ENCODE measurements at places on chromosomes 2 and 18.

- DNase-seq = no peak
Measured at GRCh38 chr2:61750624-61751023, 103.2 kb downstream of the FAM161A start.

- DNase-seq = no peak
Measured at GRCh38 chr2:163748420-163748819, 12.6 kb upstream of the FIGN start.

GRCh38 chr18:13726972-13727331, 479 bp downstream of the RNMT start:
- no peak for DNase-seq

DNA sequence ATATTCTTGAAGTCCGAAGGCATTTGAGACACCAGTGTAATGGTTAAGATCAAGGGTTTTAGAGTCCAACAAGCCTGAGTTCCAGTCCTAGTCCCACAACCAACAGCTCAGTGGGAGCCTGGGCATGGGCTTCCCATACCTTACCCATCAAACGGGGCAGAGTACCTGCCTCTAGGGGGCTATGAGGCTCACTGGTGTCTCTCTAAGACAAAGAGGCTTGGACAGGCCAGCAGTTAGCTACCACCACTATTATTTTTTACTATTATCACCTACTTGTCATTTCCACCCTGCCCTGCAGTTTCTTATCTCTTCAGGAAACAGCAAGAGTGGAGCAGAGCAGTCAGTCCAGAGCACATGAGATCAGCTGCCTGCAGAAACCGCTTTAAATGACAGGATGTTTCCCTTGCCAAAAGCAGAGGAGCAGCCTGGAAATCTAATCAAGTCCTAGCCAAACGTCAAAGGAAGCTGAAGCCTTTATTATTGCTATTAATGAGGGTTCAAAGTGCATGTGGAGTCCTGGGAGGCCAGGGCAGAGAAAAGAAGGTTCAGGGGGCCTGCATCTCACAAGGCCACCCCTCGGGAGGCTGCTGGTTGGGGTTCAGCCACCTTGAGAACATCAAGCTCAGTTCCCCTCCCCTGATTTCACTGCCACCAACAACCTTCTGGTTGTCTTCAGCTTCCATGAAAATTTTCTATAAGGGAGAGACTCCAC, 66.6 kb downstream of the STPG4 start:
- no peak for DNase-seq

DNA sequence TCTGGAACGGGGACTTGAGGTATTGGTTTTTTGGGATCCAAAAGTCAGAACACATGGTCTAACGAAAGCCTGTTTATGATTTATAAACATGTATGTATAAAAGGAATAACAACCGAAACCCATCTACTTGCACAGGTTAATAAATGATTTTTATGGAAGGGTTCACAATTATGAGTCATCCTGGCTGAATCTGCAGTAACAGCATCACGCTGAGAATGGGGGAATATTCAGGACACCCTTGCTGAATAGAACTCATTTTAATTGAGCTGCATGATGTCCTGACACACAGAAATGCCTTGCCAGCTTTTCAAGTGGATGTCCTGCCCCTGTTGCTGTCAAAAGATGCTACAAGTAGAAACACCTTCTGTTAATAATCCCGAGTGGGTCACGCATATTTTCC, 54.7 kb upstream of the TGFA start:
- no peak for DNase-seq

GRCh38 chr2:64045938-64046337, 26.7 kb upstream of the VPS54 start:
- DNase-seq = no peak

GRCh38 chr2:160390544-160391455, 102.8 kb downstream of the RBMS1 start:
- DNase-seq = no peak

DNA sequence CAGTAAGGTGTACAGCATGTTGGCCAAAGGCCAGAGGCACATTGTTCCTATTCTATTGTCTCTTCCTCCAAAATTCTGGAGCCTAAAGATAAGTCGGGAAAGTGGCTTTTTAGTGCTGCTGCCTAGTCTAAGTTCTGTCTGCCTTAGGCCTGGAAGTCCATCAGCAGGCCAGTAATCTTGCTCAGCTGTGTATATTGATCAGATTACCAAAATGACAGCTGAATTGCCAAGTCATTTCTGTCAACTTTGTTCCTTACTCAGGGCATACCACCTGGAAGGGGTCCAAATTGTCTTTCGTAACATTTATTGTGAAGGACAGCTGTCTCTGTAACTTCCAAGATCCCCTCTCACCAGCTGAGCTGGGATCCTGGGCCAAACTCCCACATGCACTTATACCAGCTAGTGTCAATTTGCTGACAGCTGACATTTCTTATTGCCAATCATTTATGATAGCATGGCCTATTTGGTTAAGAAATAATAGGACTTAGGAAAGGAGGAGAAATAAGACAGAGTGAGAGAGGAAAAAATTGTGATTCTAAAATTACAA, 116.8 kb upstream of the FSHR start:
- DNase-seq = no peak

DNA sequence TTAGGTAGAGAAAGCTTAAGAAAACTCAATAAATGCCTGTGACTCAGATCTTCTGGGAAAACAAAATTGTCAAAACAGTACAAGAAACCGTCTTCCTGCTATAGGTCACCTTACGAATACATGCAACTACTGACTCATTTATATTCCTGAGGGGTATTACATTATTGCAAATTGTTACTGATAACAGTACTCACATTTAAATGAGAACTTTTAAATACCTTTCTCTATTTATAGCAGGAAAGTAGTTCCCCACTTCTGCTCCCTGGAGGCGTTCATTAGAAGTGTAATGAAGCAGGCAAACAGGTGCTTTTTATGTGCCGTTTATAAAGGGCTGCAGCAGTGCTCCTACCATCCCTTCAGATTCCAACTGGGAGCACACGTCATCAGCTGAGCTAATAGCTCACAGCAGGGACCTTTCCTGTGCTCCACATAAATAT, 65.1 kb upstream of the RPRM start:
- no peak for DNase-seq

DNA sequence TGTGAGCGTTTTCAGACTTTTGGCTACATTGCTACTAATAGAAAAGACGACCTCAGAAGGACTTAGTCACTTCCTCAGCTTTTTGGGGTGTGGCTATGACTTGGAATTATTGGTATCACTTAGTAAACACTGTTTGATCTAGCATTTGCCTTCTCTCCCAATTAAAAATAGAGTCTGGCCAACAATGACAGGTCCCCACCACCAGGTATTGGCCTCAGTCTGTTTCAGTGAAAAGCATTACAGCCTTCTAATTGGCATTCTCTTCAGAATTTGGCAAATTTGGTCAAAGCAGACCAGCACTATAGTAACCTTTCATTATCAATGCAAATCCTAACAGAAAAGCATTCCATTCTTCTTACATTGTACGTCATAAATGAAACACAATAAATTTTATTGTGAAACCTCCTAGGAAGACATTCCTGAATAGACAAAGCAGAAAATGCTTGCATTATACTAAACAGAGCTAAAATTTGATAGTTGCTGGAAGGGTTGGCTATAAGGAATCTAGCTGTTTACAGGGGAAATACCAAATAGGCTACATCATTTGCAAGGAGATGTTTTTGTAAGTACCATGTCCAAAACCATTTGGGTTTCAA, 613.9 kb downstream of the IRS1 start:
- DNase-seq = no peak

- DNase-seq = no peak
Measured at GRCh38 chr2:3647246-3647645, 10.8 kb upstream of the ALLC start.

- DNase-seq = no peak
Measured at GRCh38 chr2:10005461-10006235, 37.7 kb upstream of the KLF11 start.

- no peak for DNase-seq
Measured at GRCh38 chr18:3932276-3932675, 482.3 kb downstream of the TGIF1 start.

GRCh38 chr2:65057391-65058052, 1.3 kb downstream of the CEP68 start:
- no peak for DNase-seq

- no peak for DNase-seq
Measured at GRCh38 chr2:133802409-133803039, 234.3 kb upstream of the NCKAP5 start.

DNA sequence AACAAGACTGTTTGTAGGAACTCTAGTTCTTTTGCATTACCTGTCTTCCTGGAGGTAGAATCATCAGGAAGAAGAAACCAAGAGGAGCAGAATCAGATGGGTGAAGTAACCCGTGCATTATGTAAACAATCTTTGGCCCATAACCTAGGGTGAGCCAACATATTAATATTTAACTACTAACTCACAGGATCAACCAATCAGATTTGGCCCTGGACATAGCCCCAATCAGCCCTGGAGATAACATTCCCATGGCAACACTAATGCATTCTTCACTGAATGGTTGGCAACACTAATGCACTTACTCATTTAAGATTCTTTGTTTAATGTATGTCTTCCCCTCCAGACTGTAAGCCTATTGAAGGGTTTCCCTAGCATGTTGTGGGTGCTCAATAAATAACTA, 72.0 kb upstream of the CTAGE1 start:
- no peak for DNase-seq

- no peak for DNase-seq
Measured at GRCh38 chr2:120994301-120994995, 258.8 kb downstream of the GLI2 start.

GRCh38 chr2:127650785-127651380, 4.9 kb downstream of the GPR17 start:
- no peak for DNase-seq

DNA sequence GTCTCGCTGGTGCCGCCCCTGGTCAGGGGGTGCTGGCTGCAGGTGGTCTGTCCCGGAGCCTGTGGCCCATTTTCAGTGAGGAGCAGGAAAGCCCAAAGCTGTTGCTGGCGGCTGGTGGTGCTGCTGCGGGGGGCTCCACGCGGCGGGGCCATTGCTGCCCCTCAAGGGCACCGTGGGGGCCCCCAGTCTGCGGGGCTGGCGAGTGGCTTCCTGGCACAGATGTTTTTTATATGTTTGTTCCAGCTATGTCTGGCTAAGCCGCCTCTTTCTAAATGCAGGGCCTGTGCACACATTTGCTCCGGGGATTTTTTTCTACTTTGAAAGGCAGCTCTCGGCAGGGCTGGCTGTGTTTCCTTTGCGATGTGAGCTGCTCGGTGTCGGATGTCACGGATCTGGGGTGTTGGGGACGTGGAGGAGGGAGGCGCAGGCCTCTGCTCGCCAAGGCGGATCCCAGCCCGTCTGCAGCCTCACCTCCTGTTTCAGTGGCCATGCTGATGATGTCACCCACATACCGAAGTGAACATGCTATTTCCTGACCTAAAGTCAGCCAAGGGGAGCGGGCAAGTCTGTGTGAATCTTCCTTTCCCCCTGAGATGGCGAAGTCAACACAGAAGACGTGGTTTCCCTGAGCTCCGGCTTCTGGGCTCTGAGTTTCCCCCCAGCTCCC, 112.0 kb upstream of the CTDP1 start:
- no peak for DNase-seq

DNA sequence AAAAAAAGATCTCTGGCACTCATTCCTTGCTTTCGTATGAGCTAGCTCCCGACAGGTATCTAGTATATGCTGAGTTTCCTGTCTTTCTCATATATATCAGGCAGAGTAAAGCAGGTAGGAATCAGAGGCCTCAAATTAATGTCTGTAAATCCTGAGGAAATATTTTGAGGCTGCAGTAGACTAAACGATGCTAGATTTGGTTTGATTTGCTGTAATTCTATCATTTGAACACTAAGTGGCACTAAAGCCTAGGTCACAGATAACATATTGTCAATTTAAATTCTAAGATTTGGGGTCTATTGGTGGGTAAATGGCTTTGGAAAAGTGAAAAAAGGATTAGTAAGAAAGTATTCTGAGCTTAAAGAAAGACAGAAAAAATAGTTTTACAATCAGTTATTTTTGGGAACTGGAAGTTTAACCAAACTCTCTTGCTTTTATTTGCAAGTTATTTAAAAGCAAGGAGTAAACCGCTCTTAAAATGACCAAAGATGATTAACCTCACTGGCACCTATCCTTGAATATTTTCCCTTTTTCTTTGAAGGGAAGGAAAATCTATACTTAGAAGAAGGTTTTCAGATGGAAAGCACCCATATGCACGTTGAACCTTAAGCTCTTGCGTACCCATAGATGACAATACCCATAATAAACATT, 37.6 kb upstream of the SLC4A10 start:
- no peak for DNase-seq

DNA sequence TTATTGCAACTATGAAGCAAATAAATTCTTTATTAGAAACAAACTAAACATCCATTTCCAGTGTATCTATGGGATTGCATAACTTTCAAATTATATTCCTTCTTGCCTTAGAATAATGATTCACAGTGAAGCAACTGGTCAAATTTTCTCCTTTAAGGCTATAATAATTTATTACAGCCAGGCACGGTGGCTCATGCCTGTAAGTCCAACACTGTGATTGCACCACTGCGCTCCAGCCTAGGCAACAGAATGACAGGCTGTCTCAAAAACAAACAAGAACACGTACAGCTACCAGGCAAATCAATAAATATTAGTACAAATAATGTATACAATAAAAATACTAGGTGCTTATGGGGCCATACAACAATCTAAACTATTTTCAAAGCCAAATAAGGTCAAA, 1416.2 kb downstream of the LRP1B start:
- no peak for DNase-seq

- no peak for DNase-seq
Measured at GRCh38 chr2:214492608-214493007, 81.8 kb downstream of the VWC2L start.

GRCh38 chr18:9017905-9018227, 84.6 kb upstream of the NDUFV2 start:
- no peak for DNase-seq

GRCh38 chr2:20595439-20596192, 55.3 kb downstream of the HS1BP3 start:
- no peak for DNase-seq

- no peak for DNase-seq
Measured at GRCh38 chr2:40430776-40431599, 20.9 kb downstream of the SLC8A1 start.

DNA sequence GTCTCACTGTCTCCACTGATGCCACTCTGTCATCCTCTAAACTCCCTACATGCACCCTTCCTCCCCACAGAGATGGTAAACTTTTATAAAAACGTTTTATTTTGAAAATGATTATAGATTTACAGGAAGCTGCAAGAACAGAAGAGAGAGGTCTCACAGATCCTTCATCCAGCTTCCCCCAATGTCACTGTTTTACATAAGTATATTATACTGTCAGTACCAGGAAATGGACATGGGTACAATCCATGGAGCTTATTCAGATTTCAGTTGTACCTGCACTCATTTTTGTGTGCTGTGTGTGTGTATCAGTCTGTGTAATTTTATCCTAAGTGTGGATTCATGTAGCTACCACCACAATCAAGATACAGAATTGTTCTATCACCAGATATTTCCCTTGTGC, 46.7 kb upstream of the FOXI3 start:
- DNase-seq = no peak

DNA sequence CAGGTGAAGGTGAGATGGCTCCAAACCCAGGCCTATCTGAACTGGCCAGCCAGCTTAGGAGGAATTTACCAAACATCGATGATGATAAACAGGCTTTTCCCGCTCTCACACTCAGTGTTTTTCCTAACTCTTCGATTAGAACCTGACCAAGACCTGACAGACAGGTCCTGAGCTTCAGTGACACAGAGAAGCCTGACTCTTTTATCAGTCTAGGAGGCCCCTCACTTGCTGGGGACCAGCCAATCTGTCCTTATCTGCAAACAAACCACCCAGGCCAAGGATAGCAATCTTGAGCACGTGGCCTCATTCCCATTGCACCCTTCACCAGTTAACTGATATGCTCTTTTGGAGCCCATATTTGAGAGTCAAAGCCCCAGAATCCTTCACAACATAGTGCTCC, 1.9 kb upstream of the ITSN2 start:
- DNase-seq = no peak
